ENCODE measurements at places on chromosomes 1 and 21.

DNA sequence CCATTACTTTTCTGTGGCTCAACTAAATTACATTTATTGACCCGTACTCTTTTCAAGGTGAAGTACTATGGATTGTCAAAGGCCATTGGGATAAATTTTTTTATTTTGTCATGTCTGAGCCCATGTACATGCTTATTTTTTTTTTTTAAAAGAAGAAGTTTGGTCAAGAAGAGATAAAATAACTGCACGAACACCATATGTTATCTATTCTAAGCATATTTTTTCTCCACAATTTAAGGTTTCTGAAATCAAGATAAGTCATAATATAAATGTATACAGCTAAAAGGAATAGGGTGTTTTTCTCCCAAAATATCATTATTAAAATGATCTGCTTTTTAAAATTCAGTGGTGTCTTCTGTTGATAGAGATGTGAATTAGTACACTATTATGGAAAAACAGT lies 35.0 kb upstream of the SH2D1B start:
- no peak for DNase-seq

- no peak for DNase-seq
Measured at GRCh38 chr1:116356673-116357072, 16.4 kb upstream of the ATP1A1 start.

- no peak for DNase-seq
Measured at GRCh38 chr1:5887971-5888361, 104.3 kb downstream of the NPHP4 start.

GRCh38 chr1:67020304-67020703 lies 33.6 kb downstream of the SLC35D1 start:
- DNase-seq, result no peak

DNA sequence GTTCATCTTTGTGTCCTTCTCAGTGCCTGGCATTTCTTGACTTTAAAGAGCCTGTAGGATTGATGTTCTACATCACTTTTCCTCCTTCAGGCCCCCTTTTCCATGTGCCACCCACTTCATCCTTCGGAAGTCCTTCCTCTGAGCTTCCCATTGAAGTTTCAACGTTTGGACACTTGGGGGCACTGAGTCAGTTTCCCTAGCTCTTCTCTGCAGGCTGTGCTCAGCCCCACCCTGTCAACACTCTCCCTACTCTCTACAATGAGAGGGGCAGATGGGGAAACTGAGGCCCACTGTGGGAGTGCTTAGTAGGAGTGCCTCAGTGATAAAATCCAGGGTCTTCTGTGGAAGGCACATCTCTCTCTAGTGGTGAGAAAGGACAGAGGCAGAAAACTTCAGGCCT lies 11.9 kb downstream of the KCNJ10 start:
- DNase-seq, result no peak

DNA sequence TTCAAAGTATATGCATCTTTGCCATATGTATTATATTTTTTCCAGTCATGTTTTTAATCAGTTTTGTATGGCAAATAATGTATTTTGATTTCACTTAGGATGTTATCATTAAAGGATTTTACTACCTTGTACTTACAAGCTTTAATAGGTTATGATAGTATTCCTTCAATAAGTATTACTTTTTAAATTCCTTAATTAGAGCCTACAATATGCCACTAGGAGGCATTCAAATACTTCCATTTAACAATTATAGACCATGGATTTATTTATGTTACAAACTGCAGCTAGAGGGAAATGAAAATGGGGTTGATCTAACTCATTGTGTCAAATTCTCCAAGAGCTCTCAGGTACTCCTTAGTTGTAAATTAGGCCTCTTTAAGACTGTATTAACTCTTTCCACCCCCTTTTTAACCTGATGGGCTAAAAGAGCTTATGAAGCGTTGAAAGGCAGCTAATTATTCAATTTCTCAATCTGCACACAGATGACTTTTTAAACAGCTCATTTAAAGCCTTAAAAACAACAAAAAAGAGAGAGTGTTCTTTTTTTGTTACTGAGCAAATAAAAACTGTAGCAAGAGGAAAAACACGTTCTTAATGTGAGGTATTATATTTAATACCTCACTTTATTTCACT lies 156.2 kb downstream of the DENND1B start:
- DNase-seq, result no peak

DNA sequence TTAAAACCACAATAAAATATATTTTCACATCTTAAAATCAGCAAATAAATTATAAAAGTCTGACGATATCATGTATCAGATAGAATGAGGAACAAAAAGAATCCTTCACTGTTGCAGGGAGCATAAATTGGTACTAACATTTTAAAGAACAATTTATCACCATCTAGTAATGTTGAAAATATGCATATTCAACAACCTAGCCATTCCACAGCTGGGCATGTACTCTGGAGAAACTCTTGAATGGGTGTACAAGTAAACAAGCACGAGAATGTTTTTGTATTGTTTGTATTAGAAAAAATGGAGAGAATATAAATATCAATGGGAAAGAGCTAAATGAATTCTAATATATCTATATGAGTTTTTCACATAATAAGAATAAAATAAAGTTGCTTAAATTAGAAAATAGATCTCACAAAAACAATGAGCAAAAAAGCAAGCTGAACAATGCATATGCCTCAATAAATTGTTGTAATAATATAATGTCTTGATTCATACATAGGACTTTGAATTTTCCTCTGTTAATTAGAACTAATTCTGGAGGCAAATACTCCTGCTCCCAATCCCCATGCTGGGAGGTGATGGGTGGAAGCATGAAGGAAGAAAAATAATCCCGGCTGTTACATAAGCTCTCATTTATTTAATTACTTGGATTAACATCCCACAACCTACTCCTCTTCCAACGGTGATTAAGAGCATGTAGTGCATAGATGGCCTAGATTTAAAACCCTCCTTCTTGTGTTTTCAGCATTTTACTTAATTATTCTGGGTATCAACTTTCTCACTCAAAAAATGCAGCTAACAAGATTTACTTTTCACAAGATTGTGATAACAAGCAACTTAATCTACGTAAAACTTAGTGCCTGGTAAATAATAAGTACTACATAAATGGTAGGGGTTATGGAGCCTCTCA lies 5.5 kb upstream of the FMO2 start:
- DNase-seq, result no peak

- no peak for DNase-seq
Measured at GRCh38 chr21:40047211-40047610, 180.0 kb downstream of the PCP4 start.

Data from nucleus accumbens (tissue), 56 donors.